ENCODE measurements at places on chromosomes 1 and 21.

DNA sequence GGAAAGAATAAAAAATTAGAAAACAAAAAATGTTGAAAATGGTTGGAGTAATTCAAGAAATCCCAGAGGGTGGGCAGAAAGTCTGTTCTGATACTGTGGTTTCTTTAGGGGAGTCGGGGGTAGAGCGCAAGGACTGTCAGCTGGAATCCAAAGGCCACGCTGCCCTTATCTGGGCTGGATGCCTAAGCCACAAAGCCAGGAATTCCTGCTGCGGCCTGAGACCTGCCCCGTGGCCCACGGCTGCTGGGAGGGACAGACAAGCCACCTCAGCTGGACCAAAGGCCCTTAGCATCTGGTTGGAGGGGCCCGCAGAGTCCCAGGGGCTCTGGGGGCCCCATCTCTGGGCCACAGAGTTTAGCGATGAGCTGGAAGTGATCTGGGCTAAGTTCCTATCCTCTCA lies 60.2 kb downstream of the DMRTB1 start:
- DNase-seq, result no peak

GRCh38 chr1:156959414-156959813 lies 39.0 kb downstream of the LRRC71 start:
- DNase-seq, result no peak

GRCh38 chr1:201267481-201268229 lies 15.7 kb upstream of the PKP1 start:
- no peak for DNase-seq

- DNase-seq, result no peak
These were observed 30.1 kb upstream of the LAMC2 start for GRCh38 chr1:183155939-183156338.

Measured in stimulated activated CD4-positive, alpha-beta T cell treated with anti-CD3 and anti-CD28 coated beads, Interleukin-4, amount 100 ng/mL, for 48 hours (primary cell).